Mesothelial cell of epicardium (in vitro differentiated cells): ENCODE measurements at places on chromosomes 11 and 22. TPM values are rescaled to one million over a fixed set of nuclear protein-coding genes. Genes with fewer than 3 reads are reported as not detected.
A peak's percentile ranks its signal among the peaks of the same experiment; 100 is the strongest.

GRCh38 chr11:61752117-61752924 is at the start of gene MYRF:
MYRF (plus strand) TSS chr11:61752636; CDS start chr11:61752745, 109 bp downstream.
- no peaks in the 10 kb centered on the region for H3K36me3 ChIP-seq
- peak; percentile 70 for DNase-seq
- H3K4me3 ChIP-seq, result peak within 1 kb of the TSS; percentile 84
- H3K27me3 ChIP-seq, result no peaks in the 10 kb centered on the region

- peaks cover 45% of the 10 kb centered on the region for H3K4me1 ChIP-seq
- H3K27me3 ChIP-seq, result no peaks in the 10 kb centered on the region
- H3K36me3 ChIP-seq, result no peaks in the 10 kb centered on the region
- H3K4me3 ChIP-seq, result no peak within 1 kb of the TSS
- peak within 1 kb of the TSS; percentile 82 for H3K27ac ChIP-seq
These were observed at the start of gene ALDH3B1 for GRCh38 chr11:68010090-68011041. ALDH3B1 (plus strand) TSS chr11:68010327; CDS start chr11:68015298, 4,971 bp downstream.

- H3K27ac ChIP-seq, result peak overlapping the region; percentile 67
- no peak overlapping the region for H3K4me3 ChIP-seq
- no peaks in the 10 kb centered on the region for H3K27me3 ChIP-seq
- H3K4me1 ChIP-seq, result peaks cover 33% of the 10 kb centered on the region
- no peak for DNase-seq
These were observed 69.3 kb downstream of the RAB38 start for GRCh38 chr11:88105951-88106350.

DNA sequence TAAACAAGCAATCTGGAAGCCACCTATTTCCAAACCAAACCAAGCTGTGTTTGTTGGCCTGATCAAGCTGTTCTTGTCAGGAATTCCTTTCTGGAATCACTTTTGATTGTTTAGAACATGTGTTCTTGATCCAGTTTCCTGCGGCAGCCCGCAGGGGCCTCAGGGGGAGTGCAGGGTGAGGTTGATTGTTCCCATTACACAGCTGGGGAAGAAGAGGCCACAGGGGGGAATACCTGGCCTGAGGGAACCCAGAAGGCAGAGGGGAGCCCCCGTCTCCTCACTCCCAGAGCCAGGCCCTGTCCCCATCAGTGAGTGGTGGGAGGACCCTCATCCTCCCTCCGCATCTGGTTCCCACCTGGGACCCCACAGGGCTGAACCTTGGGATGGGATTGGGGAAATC is 4.2 kb downstream of the MRGPRD start:
- peaks cover 22% of the 10 kb centered on the region for H3K4me1 ChIP-seq
- H3K36me3 ChIP-seq, result no peaks in the 10 kb centered on the region
- DNase-seq, result no peak
- no peak overlapping the region for H3K4me3 ChIP-seq
- H3K27me3 ChIP-seq, result no peaks in the 10 kb centered on the region

Gene RFPL1
- total RNA-seq, result 0.29 to 0.63 TPM (median 0.54 TPM) in 3 replicates

- H3K36me3 ChIP-seq, result peaks cover 8% of the 10 kb centered on the region
- no peaks in the 10 kb centered on the region for H3K27me3 ChIP-seq
- DNase-seq, result no peak
- no peak overlapping the region for H3K27ac ChIP-seq
- H3K4me3 ChIP-seq, result no peak overlapping the region
These were observed 45.7 kb downstream of the NAT10 start for GRCh38 chr11:34151166-34151565.

Gene IFTAP
- total RNA-seq, result 31.7 to 40.5 TPM (median 34.0 TPM) in 3 replicates

DNA sequence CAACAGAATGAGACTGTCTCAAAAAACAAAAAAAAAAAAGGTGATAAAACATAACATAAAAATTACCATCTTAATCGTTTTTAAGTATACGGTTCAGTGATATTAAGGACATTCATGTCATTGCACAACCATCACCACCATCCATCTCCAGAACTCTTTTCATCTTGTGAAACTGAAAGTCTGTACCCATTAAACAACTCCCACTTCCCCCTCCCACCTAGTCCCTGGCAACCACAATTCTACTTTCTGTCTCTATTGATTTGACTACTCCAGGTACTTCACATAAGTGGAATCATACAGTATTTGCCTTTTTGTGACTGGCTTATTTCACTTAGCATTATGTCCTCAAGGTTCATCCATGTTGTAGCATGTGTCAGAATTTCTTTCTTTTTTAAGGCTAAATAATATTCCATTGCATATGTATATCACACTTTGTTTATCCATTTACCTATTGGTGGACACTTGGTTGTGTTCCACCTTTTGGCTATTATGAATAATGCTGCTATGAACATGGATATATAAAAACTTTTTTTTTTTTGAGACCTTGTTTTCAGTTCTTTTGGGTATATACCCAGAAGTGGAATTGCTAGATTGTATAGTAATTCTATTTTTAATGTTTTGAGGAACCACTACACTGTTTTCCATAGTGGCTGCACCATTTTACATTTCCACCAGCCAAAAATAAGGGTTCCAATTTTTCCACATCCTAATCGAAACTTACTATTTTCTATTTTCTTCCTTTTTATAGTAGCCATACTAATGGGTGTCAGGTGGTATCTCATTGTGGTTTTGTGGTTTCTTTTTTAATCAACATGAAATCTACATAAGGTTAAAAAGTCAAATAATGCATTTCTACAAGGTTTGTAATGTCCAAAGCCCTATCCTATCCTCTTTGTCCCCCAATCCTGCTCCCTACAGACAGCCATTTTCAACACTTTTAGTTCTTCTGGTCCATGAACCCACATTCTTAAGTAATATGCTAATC is 23.4 kb upstream of the PIK3C2A start:
- peaks cover 7% of the 10 kb centered on the region for H3K36me3 ChIP-seq
- no peak overlapping the region for H3K4me3 ChIP-seq
- H3K4me1 ChIP-seq, result no peaks in the 10 kb centered on the region
- no peak overlapping the region for H3K27ac ChIP-seq
- no peaks in the 10 kb centered on the region for H3K27me3 ChIP-seq

Gene DRICH1
- total RNA-seq, result 0.31 to 0.68 TPM (median 0.65 TPM) in 3 replicates

Gene CREB3L1
- 34.5 to 43.0 TPM (median 36.3 TPM) in 3 replicates for total RNA-seq

- DNase-seq, result no peak
- H3K36me3 ChIP-seq, result no peaks in the 10 kb centered on the region
- peaks cover 11% of the 10 kb centered on the region for H3K4me1 ChIP-seq
- no peak overlapping the region for H3K27ac ChIP-seq
- no peaks in the 10 kb centered on the region for H3K27me3 ChIP-seq
These were observed 101.8 kb downstream of the NAV2 start for GRCh38 chr11:19814421-19814820.

Gene NXPE2
- total RNA-seq, result 0.20 to 0.34 TPM (median 0.22 TPM) in 3 replicates

DNA sequence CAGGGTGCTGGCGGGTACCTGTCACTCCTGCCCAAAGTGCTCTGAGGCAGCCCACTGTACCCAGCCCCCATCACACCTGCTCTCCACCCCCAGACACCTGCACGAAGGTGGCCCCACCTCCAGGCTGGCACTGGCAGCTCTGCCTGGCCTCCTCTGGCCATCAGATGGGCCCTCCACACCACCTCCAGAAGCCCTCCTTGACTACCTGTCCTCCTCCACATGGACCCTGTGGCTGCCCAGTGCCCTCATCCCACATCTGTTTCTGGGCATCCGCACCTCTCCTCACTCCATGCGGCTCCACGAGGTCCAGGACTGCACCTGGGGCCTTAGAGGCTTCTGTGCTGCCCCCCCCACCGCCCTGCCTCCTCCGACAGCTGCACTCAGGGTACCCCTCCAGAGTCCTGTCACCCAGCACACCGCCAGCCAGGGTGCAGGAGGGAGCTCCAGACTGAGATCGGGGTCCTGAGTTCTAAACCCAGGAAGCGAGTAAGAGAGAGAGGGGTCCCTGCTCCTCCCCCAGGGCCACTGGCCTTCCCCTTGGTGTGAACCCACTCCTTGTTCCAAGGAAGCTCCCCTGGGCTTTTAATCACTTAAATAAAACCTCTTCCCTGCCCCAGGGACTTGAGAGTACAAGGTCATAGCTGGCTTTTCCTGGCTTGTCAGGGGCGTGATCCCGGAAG is 1.7 kb downstream of the CTSD start:
- peak overlapping the region; percentile 25 for H3K27ac ChIP-seq
- H3K36me3 ChIP-seq, result no peaks in the 10 kb centered on the region
- no peaks in the 10 kb centered on the region for H3K27me3 ChIP-seq
- H3K4me1 ChIP-seq, result peaks cover 11% of the 10 kb centered on the region

DNA sequence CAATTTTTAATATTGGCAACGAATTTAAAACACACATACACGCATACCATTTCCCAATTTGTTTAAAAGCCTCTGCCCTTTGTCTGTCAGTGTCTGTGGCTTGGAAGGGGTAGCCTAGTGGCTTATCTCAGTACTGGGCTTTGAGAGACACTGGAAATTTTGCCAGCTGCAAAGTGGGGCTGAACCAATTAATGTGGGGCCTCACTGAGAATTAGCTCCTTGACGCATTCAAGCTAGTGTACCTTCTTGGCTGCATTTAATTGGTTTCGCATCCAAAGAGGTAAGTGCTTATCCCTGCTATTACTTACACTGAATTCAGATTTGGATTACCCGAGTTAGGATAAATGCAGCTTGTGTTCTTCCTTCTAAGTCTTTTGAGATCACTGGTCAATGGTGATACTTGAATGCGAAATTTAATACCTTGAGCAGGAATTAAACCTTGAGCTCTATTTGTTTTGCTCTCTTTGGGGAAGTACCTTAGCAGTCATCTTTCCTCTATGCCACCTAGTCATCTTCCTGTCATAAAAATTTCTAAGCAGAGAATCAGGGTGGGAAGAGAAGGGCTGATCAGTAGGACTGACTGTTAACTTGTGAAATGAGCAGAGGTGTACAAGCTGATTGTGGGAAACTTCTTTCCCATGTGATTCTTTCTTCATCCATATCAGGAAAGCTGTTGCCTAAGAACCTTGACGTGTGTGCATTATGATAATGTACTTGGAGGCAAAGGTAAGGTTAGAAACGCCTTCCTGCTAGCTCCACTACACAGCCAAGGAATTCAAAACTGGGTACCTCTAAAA is 187.7 kb upstream of the E2F8 start:
- peaks cover 49% of the 10 kb centered on the region for H3K27me3 ChIP-seq
- peaks cover 7% of the 10 kb centered on the region for H3K4me1 ChIP-seq
- no peaks in the 10 kb centered on the region for H3K36me3 ChIP-seq

DNA sequence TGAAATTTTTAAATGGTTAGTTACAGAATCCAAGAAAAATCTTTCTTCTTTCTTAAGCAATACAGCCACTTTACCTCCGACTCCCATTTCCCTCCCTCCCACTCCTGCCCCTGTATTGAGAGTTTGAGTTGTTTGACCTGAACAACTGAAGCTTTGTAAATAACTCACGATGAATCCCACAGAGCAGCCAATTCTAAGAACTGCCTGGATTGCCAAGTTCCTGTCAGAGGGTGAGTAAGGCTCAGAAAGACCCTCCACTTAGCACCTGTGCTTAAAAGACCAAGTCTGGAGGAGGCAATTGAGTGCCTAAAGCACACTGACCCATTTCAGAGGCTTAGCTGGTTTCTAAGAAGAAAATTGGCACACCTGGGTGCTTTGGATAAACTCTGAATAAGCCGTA is 158.5 kb downstream of the MSANTD4 start:
- no peak for DNase-seq
- H3K36me3 ChIP-seq, result no peaks in the 10 kb centered on the region
- H3K4me3 ChIP-seq, result no peak overlapping the region

Gene NAALADL1
- total RNA-seq, result 1.2 to 1.8 TPM (median 1.5 TPM) in 3 replicates

- H3K27ac ChIP-seq, result no peak overlapping the region
- H3K27me3 ChIP-seq, result peaks cover 1% of the 10 kb centered on the region
- H3K4me1 ChIP-seq, result peaks cover 2% of the 10 kb centered on the region
- no peak for DNase-seq
These were observed 110.4 kb upstream of the ARHGAP42 start for GRCh38 chr11:100576718-100577021.

- no peak overlapping the region for H3K27ac ChIP-seq
- DNase-seq, result no peak
- no peaks in the 10 kb centered on the region for H3K4me1 ChIP-seq
- H3K4me3 ChIP-seq, result no peak overlapping the region
- peaks cover 9% of the 10 kb centered on the region for H3K27me3 ChIP-seq
- no peaks in the 10 kb centered on the region for H3K36me3 ChIP-seq
These were observed 5.6 kb downstream of the OR52R1 start for GRCh38 chr11:4798427-4799183.

- H3K27me3 ChIP-seq, result peaks cover 23% of the 10 kb centered on the region
- no peaks in the 10 kb centered on the region for H3K36me3 ChIP-seq
- peaks cover 14% of the 10 kb centered on the region for H3K4me1 ChIP-seq
- DNase-seq, result no peak
- no peak overlapping the region for H3K27ac ChIP-seq
- H3K4me3 ChIP-seq, result peak overlapping the region; percentile 80
These were observed 385 bp upstream of the SCO2 start for GRCh38 chr22:50525858-50526107.

DNA sequence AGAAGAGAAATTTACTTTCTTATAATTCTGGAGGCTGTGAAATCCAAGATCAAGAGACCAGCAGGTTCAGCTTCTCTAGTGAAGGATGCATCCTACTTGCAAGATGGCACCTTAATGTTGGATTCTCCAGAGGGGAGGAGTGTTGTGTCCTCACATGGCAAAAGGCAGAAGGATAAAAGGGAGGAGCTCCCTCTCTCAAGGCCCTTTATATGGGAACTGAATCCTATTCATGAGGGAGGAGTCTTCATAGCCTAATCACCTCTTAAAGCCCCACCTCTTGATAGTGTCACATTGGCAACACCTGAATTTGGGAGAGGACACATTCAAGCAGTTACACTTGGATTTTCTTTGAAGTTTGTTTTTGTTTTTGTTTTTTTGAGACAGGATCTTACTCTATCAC is 79.5 kb downstream of the SLC36A4 start:
- no peak for DNase-seq
- H3K4me1 ChIP-seq, result peaks cover 12% of the 10 kb centered on the region
- H3K36me3 ChIP-seq, result no peaks in the 10 kb centered on the region
- no peak overlapping the region for H3K27ac ChIP-seq
- H3K4me3 ChIP-seq, result no peak overlapping the region
- H3K27me3 ChIP-seq, result peaks cover 2% of the 10 kb centered on the region

Gene OR52H1
- 0.73 to 1.6 TPM (median 1.3 TPM) in 3 replicates for total RNA-seq

DNA sequence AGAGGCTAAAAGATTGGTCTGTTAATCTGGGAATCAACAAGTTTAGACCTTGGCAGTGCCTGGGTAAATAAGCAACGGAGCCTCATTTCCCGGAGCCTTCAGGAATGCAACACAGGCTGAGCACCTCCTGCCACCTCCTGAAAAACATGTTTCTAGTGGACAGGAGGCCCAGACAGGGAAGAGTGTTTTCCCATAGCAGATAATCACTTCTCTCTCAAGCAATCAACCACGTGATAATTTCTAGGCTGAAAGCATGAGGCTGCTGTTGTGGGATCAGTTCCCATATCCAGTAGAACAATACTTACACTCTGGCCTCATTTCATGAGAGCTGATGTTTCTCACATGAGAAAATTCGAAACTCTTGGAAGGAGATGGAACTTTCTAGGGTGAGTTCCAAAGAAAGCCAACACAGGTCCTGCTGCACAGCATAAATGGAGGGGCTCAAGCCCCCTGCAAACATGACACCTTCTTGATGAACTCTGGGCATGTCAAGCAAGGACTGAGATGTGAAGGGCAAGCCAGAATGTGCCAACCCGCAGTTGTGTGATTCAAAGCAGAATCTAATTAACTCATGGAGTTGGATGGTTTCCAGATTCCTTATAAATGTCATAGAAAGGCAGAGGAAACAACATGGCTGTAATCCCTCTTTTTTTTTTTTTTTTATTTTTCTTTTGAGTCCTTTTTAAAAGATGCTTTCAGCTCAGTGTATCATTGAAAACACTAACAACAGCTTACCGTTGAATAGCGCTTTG is 228.5 kb upstream of the SESN3 start:
- no peak overlapping the region for H3K4me3 ChIP-seq
- H3K36me3 ChIP-seq, result no peaks in the 10 kb centered on the region
- no peak for DNase-seq
- H3K27me3 ChIP-seq, result no peaks in the 10 kb centered on the region

- H3K4me1 ChIP-seq, result peaks cover 8% of the 10 kb centered on the region
- no peaks in the 10 kb centered on the region for H3K36me3 ChIP-seq
- no peak overlapping the region for H3K4me3 ChIP-seq
- DNase-seq, result no peak
- peaks cover 95% of the 10 kb centered on the region for H3K27me3 ChIP-seq
These were observed 72.0 kb downstream of the ZBTB16 start for GRCh38 chr11:114131461-114131864.
